ENCODE measurements at places on chromosomes 1 and 21.
A peak's percentile ranks its signal among the peaks of the same experiment; 100 is the strongest.

DNA sequence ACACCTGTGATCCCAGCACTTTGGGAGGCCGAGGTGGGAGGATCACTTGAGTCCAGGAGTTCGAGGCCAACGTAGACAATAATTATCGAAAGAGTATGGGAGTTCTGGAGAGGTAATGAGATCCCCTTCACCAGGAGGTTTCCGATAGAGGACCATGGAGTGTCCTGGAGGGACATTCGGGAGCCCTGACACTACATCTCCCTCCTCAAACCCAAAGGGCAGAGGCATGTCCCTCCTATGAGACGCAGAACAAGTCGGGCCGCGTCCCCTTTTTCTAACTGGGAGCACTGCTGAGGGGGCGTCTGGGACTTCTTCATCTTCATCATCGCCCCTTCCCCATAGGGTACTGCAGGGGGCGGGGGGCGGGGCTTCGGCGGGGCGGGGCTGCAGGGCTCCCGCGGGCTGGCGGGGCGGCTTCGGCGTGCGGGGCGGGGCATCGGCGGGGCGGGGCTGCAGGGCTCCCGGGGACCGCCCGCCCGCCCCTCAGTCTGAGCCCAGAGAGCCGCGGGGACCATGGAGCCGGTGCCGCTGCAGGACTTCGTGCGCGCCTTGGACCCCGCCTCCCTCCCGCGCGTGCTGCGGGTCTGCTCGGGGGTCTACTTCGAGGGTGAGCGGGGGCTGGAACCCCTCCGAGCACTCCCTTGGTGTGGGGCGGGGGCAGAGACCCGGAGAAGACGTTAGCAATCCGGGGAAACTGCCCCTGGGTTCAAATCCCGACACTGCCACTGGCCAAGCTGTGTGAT lies at the start of gene THEMIS2:
Gene THEMIS2, plus strand, starts transcription at position 486 of the 743 bp plus-strand sequence. Its CDS starts 28 bp downstream, at position 514.
- no peak for DNase-seq

DNA sequence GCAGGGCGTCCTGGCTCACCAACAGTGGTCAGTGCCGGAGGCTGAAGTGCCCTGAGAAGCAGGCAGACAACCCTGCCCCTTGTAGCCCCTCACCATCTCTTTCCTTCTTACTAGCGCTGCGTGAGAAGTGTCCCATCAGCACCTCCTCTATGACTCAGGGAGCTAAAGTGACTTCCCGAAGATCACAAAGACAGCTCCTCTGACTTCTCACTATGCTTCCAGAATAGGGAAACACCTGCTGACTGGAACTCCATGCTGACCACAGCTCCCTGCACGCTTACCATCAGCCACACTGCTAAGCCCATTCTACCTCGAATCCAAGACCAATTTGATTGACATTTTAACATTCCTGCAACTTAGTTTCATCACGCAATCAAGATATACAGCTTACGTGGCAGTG lies 92.8 kb downstream of the JAK1 start:
- DNase-seq: no peak

DNA sequence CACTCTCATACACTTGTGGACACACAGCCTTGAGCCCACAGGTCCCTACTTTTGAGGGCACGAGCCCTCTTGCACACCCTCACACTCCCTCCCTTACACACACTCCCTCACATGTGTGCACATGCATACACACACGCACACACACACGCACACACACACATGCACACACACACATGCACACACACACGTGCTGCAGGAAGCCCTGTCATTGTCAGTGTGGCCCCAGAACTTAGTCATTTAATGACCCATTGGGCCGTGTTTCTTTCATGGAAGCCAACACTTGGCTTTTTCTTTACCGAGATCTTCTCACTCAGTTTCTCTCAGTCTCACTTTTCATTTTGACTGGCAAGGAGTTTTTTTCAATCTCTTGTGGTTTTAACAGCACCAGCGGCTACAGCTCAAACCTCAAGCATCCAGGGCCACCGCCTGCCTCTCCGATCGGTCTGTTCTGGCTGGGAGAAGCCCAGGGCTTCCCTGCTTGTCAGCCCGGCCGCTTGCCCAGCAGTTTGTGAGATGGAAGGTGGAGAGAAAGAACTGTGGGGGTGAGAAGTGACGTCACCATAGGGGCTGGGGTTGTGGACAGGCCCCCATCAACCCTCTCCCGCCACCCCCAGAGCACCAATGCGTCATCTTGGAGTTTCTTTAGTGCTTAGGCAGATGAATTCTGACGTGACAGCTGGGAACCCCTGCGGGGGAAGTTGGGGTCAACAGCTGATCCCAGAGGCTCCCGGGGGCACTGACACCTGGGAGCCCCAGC lies 15.8 kb upstream of the TNFRSF8 start:
- DNase-seq: no peak

GRCh38 chr1:43902058-43902831 lies 31.4 kb upstream of the ARTN start:
- DNase-seq: no peak

- DNase-seq: no peak
Measured at GRCh38 chr1:155048449-155049334, 2.4 kb upstream of the ADAM15 start.

DNA sequence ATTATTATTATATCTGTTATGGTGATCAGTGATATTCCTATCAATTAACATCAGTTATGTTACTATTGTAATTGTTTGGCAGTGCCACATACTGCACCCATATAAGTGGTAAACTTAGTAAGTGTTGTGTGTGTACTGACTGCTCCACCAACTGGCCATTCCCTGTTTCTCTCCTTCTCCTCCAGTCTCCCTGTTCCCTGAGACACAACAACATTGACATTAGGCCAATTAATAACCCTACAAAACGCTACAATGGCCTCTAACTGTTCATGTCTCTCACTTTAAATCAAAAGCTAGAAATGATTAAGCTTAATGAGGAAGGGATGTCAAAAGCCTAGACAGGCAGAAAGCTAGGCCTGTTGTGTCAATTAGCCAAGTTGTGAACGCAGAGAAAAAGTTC lies 6.6 kb upstream of the THRAP3 start:
- no peak for DNase-seq

GRCh38 chr1:4711416-4712275 lies 57.2 kb downstream of the AJAP1 start:
- DNase-seq: no peak

DNA sequence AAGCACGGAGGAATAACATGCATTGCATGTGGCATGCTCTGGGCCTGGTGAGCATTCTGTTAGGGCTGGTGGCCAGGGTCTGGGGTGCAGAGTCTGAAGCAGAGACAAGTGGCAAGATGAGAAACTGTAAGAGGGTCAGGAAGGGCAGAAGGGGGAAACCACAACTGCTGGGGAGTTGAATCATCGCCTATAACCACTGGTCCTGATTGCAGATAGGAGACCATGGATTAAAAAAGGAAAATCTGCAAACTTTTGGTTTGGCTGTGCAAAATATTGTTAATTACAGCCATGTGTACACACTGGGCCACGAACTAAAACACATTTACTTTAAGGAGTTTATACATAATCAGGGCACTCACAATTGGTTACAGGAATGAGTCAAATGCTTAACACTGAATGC lies 76.6 kb downstream of the TGFBR3 start:
- peak; percentile 9 for DNase-seq

DNA sequence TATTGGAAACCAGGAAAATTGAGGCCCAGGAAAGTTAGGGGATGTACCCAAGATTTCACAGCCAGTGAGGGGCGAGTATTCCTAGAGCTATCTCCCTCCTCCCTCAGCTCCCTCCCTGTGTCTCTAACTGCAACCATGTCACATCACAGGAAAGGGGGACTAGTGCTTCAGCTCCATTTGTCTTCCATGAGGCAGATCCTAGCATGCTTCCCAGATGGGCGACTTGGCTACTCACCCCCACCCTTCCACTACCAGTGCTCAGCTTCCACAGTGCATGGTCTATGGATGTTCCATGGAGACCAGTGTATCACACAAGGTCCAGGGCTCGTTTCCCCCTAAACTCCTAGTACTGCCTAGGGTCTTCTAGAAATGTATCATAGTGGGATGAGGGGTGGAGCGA lies 4.6 kb upstream of the SPRR4 start:
- no peak for DNase-seq

GRCh38 chr1:208182880-208183645 lies 61.1 kb downstream of the PLXNA2 start:
- DNase-seq: no peak

- DNase-seq: no peak
Measured at GRCh38 chr1:32316903-32317277, 19.1 kb downstream of the MARCKSL1 start.

DNA sequence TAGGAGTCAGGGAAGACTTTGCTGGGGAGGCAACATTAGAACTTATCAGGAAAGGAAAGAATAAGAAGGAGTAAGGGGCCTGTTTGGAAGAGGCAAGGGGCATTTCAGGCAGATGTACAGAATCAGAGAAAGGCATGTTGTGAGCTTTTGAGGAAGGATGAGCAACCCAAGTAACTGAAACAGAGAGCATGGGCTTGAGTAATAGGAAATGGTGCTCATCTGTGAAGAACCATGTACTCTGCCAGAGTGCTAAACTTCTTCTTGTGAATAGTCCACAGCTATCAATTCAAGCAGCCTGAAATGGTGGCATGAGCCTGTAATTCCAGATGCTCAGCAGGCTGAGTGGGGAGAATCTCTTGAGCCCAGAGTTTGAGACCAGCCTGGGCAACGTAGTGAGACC lies 19.2 kb upstream of the PIGK start:
- no peak for DNase-seq

DNA sequence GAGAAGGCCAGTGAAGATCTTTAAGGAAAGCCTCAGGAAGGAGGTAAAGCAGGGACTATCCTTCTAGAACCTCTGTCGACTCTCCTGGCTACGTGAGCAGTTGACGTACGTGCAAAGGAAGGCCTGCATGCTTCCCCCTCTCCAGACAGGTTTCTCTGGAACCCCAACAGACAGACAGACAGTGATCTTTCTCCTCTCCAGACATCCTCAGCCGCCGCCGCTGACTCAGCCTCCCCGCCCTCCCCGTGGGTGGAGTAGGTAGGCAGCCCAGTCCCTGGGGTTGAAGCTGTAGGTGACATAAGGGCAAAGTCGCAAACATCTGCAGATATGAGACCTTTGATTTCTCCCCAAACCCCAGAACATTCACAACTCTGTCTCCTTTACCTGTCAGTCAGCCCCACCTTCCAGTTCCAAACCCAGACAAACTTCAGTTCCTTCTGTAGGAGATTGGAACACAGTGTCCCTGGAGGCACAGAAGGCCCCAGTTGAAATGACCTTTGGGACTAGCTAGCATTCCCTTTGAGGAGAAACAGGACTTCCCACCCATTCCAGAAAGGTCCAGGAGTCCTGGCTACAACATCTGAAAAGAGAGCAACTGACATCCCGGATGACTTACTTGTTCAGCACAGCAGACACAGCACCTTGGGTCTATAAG lies 146.0 kb upstream of the JUN start:
- no peak for DNase-seq

DNA sequence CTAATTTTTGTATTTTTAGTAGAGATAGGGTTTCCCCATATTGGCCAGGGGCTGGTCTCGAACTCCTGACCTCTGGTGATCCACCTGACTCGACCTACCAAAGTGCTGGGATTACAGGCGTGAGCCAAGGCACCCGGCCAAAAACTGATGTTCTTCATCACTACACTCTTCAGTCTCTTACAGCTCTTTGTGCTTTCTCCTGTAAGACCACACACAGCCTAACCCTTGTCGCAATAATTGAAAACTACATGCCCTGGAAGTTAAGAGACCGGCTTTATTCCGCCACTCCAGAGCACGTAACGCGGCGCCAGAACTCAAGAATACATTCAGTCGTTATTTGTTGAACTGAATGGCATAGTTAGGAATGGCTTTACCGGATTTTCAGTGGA lies 552 bp downstream of the GPATCH4 start:
- no peak for DNase-seq

GRCh38 chr1:53725238-53725689 lies 13.7 kb downstream of the GLIS1 start:
- no peak for DNase-seq

GRCh38 chr1:156367383-156368156 lies 1.4 kb upstream of the RHBG start:
- no peak for DNase-seq

- DNase-seq: no peak
Measured at GRCh38 chr1:148328884-148329283, 154.2 kb downstream of the PPIAL4G start.

GRCh38 chr1:74005533-74005932 lies 192.4 kb downstream of the LRRIQ3 start:
- no peak for DNase-seq

DNA sequence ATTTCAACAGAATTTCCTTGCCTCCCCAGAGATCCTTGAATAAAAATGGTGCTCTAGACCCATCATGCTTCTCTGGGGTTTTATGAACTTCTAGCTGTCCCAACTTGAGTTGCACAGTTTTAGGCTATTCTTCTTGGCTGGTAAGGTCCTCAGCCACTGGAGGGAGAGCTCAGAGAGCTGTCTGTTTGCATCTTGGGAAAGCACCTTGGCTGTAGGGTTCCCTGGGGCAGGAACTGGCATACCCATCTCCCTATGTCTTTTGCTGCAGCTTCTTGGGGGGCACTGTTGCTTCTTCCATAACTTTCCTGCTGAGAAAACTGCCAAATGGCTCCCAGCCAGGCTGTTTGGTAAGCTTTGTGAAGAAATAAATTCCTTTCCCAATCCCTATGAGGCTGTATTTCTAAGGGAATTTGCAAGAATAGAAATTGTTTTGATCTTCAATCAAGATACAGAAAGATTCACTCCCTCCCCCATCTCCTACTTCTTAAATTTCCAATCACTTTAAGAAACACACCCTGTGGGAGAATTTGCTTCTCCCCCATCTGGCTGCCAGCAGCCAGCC lies 8.2 kb upstream of the FMOD start:
- DNase-seq: no peak

DNA sequence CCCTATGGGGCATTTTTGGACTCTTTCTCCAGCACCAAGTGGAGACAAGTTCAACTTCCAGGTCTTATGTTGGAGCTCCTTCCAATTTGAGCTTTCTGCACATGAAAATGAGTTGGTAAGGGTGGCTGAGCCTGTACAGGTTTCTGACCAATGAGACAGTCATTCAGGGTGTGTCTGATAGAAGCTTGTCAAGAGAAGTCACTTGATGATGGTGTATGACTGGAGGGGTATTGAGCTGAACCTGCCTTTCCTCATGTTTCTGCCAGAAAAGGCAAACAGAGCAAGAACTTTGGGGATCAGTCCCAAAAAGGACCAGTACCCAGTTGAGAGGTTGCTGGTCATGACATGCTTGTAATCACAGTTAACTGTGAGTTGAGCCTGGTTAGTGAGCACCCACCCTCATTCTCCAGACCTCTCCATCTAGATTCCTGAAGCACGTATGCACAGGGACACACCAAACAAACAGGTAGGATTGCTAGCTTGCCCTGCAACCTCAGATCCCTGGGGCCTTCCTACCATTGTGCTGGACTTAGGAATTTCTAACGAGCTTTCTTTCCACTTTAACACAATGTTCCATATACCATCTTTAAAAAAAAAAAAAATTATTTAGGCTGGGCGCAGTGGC lies 26.6 kb downstream of the FAM89A start:
- no peak for DNase-seq
